ENCODE measurements at places on chromosomes 7 and 10. TPM values are rescaled to one million over a fixed set of nuclear protein-coding genes. Genes with fewer than 3 reads are reported as not detected.

WDFY4 gene
- not detected for total RNA-seq

FOXP2 gene
- total RNA-seq = 0.12 TPM

MTURN gene
- 10.9 TPM for total RNA-seq

CLEC2L gene
- not detected for total RNA-seq

ASB10 gene
- not detected for total RNA-seq

KMT2C gene
- total RNA-seq = 9.5 TPM

WIPF3 gene
- not detected for total RNA-seq

ZNF467 gene
- total RNA-seq = not detected

GPR15LG gene
- total RNA-seq = not detected

OR2A42 gene
- not detected for total RNA-seq

RBP4 gene
- not detected for total RNA-seq

SNX10 gene
- 28.9 TPM for total RNA-seq

IL6 gene
- total RNA-seq = 0.12 TPM

ZNF804B gene
- total RNA-seq = not detected

TFEC gene
- total RNA-seq = 0.07 TPM

NME8 gene
- total RNA-seq = not detected

CAMK2G gene
- total RNA-seq = 38.5 TPM

TMEM184A gene
- 3.6 TPM for total RNA-seq
